ENCODE measurements at places on chromosomes 3 and 15.

GRCh38 chr15:58839485-58839884 lies 68.4 kb downstream of the MINDY2 start:
- DNase-seq = no peak

DNA sequence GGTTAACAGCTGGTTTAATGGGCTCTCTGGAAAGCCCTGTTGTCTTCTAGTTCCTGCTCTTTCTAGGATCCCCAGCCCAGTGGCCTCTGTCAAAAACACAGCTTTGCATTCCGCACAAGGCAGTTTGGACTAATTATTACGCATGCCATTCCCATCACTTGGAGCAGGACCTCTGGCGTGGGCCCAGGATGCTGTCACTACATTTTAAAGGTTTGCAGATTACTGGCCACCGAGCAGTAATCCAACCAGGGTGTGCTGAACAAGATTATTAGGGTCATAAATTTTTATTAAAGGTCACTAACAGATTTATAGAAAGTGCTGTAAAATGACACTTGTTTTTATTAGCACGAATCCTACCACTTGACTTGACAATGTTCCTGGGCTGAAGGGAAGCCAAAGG lies 143.6 kb upstream of the SLC6A11 start:
- DNase-seq = no peak

GRCh38 chr3:70065696-70066253 lies 66.2 kb downstream of the SAMMSON start:
- DNase-seq = no peak

- no peak for DNase-seq
Measured at GRCh38 chr3:136518102-136518501, 234.1 kb downstream of the STAG1 start.

- DNase-seq = no peak
Measured at GRCh38 chr15:40276927-40277326, 5.9 kb downstream of the ANKRD63 start.

DNA sequence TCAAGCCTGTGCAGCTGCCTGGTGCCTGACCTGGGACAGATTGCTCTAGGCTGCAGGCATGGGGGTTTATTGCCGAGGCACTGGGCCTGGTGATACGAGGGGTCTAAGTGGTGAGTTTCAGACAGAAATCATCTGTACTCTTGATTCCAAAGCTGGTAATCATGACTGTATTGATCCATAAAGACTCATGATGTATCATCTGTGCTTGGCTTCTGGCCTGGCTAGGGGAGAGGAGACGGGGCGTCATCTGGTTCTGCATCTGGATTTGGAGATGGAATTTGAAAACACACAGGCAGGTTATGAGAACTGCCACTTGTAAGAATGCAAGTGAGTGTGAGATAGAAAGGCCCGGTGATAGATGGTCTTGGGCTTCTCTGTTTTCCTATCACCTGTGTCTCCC lies 337.4 kb upstream of the C2CD4B start:
- DNase-seq = no peak

GRCh38 chr15:55248895-55249294 lies 40.7 kb downstream of the RAB27A start:
- DNase-seq = no peak

- no peak for DNase-seq
Measured at GRCh38 chr15:79977431-79978054, 6.5 kb upstream of the BCL2A1 start.

- DNase-seq = no peak
Measured at GRCh38 chr15:85541744-85542143, 161.3 kb downstream of the AKAP13 start.
